ENCODE measurements at places on chromosomes 1 and 21. TPM values are rescaled to one million over a fixed set of nuclear protein-coding genes. Genes with fewer than 3 reads are reported as not detected.

- DNase-seq = peak; percentile 71
Measured at GRCh38 chr1:55275941-55276341, 60.8 kb upstream of the USP24 start.

DNA sequence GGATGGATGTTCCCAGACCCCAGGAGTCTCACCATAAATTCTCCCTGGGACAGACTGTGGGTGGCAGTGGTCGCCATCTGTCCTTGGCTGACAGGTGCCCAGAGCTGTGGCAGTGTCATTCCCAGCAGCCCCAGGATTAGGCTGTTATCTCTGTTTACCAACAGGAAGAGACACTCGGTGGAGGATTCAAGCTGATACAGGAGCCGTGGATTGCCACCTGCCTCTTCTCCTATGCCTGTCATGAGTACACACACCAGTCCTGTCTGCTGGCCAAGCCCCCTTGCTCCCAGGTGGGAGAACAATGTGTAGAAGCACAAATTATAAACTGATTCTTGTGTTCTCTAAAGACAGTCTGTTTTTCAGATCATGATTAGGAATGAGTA lies 152.6 kb downstream of the ETS2 start:
- no peak for DNase-seq

The CFAP141 gene
- total RNA-seq = not detected

DNA sequence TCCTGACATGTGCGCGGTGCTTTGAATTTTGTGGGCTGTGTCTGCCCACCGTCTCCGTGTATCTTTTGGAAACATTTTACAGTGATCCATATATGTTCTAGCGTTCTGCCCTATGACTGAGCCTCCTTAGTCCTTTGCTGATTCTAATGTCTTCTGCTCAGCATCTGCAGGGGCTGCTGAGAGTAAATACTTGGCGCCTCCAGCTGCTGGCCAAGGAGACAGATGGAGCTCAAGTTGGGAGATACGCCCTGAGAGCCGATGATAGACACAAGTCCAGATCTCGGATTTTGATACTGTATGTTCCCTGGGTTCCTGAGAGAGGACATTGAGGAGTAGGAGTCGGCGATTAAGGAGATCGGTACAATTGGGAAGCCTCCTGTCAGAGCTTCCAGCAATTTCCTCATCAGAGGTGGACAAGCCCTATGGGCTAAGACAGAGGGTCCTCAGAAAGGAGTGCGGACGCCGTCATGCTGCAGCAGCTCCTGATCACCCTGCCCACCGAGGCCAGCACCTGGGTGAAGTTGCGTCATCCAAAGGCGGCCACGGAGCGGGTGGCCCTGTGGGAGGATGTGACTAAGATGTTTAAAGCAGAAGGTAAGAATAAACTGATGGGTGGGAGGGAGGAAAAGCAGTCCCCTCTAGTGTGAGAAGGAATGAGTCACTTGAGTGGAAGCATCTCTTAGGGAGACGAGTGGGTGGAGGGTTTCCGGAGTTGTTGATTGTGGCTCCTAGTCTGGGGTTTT lies 390 bp downstream of the ZFP69B start:
- peak; percentile 78 for DNase-seq

Data from dermis blood vessel endothelial cell (primary cell).